ENCODE measurements at places on chromosomes 3 and 15. TPM values are rescaled to one million over a fixed set of nuclear protein-coding genes. Genes with fewer than 3 reads are reported as not detected.

DNA sequence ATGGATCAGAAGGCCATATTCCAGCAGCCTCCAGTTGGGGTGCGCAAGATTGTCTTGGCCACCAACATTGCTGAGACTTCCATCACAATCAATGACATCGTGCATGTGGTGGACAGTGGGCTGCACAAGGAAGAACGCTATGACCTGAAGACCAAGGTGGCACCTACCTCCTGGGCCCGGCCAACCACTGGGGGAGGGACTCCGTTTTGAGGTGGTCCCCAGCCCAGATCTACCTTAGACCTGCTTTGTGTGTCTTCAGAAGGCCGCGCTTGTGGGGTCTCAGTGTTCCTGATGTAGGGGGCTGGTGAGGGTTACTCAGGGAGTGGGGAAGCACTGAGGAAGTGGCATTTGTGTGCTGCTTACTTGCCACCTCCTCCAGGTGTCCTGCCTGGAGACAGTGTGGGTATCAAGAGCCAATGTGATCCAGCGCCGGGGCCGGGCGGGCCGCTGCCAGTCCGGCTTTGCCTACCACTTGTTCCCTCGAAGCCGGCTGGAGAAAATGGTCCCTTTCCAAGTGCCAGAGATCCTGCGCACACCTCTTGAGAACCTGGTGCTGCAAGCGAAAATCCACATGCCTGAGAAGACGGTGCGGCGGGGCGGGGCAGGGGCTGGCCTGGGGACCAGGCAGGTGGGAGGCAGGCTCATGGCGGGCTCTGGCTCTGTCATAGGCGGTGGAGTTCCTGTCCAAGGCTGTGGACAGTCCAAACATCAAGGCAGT, 45.0 kb downstream of the DHX30 start:
- no peak for DNase-seq

SCG5 gene
- 0.37 TPM for total RNA-seq

DNA sequence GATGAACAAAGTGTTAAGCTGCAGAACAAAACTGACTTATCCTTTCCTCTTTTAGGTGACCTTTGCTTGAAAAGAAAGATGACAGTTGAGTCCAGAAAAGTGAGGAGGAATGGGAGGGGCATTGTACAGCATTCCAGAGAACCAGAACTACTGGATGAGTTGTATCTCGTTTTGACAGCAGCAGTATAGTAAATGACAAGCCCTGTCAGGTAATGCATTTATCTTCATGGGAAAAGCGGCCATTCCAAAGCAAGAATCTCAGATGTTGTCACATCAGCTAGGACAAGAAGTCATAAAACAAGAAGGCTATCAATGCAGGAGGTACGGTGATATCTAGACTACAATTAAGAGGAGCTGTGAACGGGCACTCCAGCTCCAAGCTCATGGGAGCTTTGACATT, 421.5 kb downstream of the MAGI1 start:
- no peak for DNase-seq

DNA sequence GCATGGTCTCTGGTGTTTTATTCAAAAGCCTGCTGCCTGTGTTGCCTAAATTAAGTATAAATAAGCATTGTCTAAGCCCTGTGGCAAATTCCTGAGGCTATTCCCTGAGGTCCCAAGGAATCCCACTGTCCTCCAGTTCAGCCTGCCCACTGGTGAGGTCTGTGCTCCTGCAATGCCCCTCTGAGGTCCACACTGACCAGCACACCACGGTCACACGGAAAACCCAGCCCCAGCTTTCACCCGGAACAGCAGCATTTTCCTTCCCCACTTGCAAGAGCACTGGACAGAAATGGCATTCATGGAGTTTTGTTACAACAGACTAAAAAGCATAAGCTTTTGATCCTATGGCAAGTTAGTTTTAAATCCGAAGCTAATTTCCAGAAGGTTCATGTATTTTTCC, 234.0 kb downstream of the KLF13 start:
- DNase-seq = no peak

DNA sequence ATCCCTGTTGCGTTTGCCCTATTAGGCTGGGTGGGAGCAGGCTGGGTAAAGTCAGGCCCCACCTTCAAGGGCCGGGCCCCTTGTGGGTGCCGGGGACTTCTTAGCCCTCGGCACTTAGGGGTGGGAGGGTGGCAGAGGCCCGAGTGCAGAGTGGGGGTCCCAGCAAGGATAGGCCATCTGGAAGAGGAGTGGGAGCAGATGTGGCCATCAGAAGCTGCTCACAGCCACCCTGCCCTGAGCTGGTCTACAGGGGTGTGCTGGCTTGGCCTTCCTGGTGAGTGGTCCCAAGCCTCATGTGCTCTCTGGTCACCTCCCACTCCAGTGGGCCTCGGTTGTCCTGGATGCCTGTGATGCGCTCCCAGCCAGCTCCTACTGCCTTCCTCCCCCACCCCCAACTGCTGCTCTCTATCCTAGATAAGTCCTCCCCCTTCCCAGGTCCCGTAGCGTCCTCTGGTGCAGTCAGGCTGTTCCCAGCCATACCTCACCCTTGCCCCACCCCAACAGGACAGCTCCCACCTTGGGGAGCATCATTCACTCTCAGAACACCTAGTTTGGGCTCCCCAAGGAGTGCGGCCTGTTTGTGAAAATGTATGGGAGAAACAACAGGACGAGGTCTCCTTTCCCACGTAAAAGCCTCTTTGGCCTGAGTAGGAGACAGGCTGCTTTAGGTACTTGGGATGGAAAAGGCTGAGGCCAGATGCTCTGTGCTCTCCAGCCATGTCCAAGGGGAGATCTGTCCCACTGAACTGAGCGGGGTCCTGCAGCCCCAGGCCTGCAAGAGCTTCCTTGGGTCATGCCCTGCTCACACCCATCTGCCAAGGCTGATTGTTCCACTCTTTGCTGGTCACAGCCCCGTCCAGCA, 24.9 kb upstream of the PLXNA1 start:
- no peak for DNase-seq

CIB2 gene
- total RNA-seq = 0.44 TPM

- DNase-seq = no peak
Observed at GRCh38 chr3:66507423-66508260, 6.8 kb upstream of the LRIG1 start.

- peak; percentile 56 for DNase-seq
Observed at GRCh38 chr3:44993471-44994205, 17.6 kb downstream of the EXOSC7 start.

DNA sequence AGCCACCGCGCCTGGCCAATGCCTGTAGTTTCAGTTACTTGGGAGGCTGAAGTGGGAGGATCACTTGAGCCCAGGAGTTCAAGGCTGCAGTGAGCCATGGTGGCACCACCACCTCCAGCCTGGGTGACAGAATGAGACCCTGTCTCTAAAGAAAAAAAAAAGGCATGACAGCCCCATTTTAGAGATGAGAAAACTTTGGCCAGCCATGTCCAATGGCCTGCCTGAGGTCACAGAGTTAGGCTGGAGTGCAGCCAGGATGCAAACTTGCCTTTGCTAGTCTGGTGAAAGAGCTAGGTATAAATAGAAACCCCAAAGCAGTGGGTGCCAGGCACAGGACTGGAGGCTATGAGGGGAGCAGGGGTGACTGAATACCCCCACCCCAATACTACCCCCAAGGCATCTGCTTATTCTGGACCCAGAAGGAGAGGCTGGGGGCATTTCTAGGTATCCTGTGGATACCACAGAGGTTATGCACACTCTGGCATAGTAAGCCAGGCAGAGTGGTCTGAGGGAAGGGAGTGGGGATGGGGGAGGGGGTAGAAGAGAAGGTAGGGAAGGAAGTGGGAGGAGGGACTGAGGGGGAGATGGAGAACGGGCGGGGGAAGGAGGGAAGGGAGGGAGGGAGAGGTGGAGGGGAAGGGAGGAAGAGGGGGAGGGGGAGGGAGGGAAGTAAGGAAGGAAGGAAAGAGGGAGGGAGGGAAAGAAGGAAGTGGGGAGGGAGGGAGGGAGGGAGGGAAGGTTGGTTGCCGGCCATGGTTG, 16.2 kb upstream of the C15orf39 start:
- no peak for DNase-seq

CP gene
- total RNA-seq = not detected

DNA sequence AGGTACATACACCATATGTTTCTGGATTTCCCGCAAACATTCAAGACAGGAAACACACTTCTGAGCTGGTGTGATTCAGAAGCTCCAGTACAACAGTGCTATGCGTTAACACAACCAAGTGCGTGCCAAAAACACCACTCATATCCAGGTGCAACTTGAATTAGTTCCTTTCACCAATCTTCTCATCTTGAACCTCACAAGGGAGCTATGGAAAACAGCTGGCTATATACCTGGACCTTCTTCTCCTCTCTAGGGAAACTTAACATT, 31.3 kb downstream of the SUSD5 start:
- no peak for DNase-seq

DNA sequence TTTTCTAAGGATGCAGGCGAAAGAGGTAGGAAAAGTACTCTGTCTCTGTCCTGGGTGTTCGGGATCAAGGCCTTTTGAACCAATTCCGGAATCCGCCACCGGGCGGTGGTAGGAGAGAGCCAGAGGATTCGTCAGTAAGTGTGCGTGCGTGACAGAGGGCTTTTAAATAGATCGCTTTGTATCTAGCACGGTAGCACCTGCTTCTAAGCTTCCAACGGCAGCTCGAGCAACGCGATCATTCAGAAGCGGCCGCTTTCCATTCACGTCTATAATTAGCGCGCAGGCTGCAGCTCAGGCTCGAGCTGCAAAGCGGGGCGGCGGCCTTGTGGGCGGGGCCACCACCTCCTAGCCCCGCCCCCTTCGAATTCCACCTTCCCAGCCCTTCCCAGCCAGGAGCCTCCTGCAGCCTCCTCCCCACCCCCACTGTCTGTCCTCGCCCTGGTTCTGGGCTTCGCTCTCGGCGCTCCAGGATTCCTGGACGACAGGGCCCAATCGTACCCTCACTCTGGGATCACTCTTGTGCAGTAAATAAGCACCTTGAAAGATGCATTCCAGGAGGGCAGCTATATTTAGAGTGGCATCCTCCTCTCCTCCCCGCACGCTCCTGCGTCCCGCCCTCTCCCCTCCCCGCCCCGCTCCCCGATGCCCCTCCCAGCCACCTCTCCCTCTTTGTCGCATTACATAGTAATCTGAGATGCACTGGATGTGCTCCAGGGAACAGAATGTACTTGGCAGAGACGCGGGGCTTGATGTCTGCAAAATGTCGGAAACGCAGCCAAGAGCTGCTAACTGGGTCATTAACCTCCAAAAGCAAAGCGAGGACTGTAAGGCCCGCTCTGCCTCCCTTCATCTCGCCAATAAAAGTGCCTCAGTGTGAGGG, 224.1 kb upstream of the TPRG1 start:
- peak; percentile 90 for DNase-seq
